Fibroblast of lung (primary cell): ENCODE measurements at places on chromosomes 2 and 18. TPM values are rescaled to one million over a fixed set of nuclear protein-coding genes. Genes with fewer than 3 reads are reported as not detected.

DNA sequence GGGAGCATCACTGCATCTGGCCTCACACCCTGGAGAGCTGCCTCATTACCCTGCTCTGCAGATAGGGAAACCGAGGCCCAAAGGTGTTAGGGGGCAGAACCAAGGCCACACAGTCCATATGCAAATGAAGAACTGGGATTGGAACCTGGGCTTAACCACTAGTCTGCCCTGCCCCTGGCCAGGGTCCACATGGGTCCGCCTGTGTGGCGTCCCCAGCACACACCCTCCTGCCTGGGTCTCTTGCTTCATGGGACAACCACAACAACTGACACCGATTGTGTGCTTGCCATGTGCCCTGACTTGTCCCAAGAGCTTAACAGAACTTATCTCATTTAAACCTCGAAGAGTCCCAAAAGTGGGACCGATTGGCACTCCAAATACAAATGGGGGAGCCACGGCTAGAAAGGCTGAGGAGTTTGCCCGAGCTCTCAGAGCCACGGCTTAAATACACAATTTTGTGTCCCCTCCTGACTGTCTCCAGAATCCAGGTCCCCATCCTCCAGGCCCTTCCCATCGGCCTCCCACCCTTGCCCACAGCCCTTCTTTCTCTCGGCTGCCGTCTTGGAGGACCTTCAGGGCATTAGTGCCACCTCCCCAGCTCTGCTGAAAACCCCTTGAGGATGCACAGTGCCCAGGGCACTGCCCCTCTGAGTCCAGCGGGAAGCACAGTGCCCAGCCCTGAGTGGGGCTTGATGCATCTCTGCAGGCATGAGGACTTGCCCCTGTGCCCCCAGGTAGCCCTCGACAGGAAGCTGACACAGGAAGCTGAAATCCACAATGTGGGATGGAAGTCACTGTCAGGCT, 5.8 kb upstream of the DUSP2 start:
- no peak overlapping the region for H3K27ac ChIP-seq
- H3K27me3 ChIP-seq = peaks cover 4% of the 10 kb centered on the region
- DNase-seq = no peak

POTEJ gene
- total RNA-seq = not detected in 2 replicates

SERPINB2 gene
- 3.9 and 12.1 TPM in 2 replicates for total RNA-seq

GRCh38 chr18:44895176-44895798, 214.6 kb downstream of the SETBP1 start:
- H3K4me1 ChIP-seq = no peaks in the 10 kb centered on the region
- no peaks in the 10 kb centered on the region for H3K36me3 ChIP-seq
- no peaks in the 10 kb centered on the region for H3K27me3 ChIP-seq
- no peak overlapping the region for H3K27ac ChIP-seq
- H3K4me3 ChIP-seq = no peak overlapping the region

UGT1A4 gene
- not detected in 2 replicates for total RNA-seq

DNA sequence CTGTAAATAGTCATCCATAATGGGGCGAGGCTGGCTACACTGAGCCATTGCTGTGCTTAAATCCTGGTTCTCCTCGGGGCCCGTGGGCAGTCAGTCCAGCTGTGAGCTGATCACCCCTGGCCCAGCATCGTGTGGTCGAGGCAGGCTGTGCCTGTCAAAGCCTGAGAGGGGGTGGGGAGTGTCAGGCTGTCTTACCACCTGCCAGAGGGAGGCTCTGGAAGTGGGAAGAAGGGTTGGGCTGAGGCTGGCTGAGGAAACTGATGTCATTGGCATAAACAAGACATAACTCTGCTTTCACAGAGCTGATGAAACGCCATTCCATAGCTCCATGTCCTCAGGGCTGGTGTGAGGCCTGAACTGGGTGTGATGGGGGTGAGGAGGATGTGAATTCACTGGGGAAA, 49.7 kb downstream of the KLHL29 start:
- peaks cover 4% of the 10 kb centered on the region for H3K4me1 ChIP-seq
- H3K27me3 ChIP-seq = no peaks in the 10 kb centered on the region
- H3K27ac ChIP-seq = no peak overlapping the region
- no peaks in the 10 kb centered on the region for H3K36me3 ChIP-seq
- no peak for DNase-seq
- no peak overlapping the region for H3K4me3 ChIP-seq
